T-helper 17 cell (primary cell): ENCODE measurements at places on chromosomes 2 and 18.
A peak's percentile ranks its signal among the peaks of the same experiment; 100 is the strongest.

GRCh38 chr18:54130631-54131030 is 93.8 kb downstream of the MBD2 start:
- DNase-seq: no peak

GRCh38 chr2:223269386-223269785 is 217.4 kb downstream of the KCNE4 start:
- no peak for DNase-seq

DNA sequence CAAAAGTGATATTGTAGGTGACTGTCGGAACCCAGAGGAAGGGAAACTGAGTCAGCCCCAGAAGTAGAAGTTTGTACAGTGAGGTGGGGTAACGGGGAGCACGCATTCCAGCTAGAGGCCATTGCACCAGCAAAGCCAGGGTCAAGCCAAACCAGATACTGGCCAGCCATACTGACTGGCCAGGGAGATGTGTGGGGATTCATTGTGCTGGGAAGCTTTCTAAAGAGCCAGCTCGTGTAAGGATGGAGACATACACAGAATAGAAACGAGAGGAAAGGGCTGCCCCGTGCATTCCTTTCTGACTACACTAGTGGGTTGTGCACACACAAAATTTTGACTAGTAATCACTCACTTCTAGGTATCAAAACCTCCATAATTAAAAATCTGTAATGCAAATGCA is 175.3 kb upstream of the PID1 start:
- DNase-seq: no peak

DNA sequence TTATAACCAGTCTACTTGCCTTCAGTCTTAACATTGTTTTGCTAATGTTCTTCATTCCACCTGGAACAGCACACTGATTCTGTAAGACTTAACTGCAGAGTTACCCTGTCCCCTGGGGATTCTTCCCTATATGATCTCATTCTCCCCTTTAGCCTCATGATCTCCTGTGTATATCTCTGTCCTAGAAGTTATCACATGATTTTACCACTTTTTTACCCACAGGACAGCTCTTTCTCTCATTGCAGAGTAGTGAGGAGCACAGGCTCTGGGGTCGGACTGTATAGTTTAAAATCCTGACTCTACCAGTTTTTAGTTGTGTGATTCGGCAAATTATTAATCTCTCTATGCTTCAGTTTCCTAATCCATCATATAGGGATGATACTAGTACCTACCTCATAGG is 14.2 kb upstream of the EXOC6B start:
- DNase-seq: no peak

DNA sequence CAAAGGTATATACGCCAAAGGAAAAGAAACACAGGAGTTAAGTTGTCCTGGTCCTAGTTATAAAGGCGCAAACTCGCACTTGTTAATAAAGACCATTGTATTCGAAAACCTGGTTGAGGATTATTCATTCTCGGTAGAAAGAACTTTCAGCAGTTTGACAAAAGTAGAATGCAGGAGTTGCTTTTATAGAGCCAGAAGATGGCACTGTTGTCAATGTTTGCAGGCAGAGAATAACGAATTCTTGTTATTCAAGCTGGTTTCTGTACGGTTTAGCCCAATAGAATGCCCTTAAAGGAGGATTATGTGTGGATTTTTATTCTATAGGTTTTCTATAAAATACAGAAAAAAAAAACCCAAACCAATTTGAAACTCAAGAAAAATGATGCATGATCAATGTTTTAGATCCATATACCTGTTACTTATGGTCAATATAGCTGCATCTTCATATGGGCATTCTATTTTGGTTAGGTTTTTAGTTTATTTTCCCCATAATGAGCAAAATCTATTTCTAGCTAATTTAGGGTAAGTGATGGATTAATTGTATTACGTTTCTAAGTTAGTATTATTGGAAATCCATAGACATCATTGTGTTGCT is 510.3 kb downstream of the PLCL1 start:
- no peak for DNase-seq

GRCh38 chr2:102144128-102144527 is 1.6 kb downstream of the IL1R1 start:
- no peak for DNase-seq

DNA sequence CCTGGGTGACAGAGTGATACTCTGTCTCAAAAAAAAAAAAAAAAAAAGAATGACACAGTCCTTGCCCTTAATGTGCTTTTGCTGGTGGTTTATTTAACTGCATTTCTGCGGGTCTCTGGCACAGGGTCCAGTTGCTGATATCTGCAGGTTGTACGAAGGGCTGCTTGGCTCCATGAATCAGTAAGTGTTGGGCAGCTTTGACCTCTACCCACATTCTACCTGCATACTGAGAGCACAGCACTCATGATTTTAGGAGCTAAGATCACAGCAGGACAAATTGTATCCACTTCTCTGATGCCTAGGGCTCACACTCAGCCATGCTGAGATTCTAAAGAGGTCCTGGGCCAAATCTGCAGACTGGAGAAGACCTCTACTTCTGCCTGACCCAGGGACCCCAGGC is 119.4 kb upstream of the MYCN start:
- no peak for DNase-seq

DNA sequence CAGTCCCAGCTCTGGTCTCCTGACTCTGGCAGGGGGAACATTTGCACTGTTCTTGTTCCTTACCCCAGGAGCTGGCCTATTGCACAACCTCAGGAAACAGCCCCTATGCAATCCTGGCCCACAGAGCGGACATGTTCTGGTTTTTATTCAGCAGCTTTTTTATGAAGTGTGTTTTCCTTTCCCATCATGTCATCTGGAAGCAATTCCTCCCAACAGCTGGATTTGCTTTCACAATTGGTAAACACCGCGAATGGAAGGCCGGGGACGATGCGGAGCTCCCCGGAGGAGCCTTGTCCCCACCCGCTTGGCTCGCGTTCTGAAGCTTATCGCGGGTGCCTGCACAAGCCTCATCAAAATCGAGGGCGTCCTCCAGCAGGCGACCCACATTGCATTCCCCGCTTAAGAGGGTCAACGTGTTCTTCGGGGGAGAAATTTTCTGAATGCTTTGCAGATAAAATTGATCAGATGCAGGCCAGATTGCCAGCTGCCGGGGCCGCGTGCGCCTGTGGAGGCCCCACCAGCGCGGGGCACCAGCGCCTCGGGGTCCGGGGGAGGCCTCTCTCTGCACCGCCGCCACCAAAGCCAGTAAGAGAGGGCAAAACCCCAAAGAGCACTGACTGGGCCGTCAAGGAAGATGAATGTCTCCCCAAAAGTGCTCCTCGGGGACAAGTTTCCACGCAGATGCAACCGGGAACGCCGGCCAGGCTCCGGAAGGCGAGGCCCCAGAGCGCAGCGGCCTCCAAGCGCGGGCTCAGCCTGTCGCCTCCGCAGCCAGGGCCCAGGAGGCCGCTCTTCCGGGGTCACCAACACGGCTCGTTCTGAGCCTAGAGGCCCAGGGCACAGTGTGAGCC is 60.3 kb upstream of the SP3 start:
- no peak for DNase-seq

DNA sequence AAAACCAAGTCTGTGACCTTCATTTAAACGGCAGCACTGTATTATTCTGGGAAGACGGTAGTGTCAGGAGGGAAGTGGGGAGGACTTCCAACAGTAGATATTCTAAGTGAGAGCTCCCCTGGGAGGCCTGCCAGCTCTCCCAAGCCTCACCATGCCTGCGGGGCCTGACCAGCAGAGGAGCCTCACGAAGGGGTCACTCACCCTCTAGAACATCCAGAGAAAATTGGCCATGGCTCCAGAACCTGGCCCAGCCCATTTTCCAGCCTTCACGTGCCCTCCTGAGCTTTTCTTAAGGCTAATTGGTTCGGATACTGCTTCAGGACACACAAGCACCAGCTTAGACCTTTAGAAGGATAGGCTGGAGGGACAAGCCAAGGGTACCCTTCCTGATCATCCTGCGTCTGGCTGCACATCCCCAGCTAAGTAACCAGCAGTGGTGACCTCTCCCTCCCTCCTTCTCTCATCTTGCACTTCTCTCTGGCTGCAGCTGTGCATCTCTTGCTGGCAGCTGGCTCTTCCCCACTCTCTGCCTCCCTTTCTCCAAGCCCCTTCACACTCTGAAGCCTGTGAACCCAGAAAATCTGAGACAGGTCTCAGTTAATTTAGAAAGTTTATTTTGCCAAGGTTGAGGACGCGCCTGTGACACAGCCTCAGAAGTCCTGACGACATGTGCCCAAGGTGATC is 120.1 kb upstream of the PKDCC start:
- DNase-seq: no peak

DNA sequence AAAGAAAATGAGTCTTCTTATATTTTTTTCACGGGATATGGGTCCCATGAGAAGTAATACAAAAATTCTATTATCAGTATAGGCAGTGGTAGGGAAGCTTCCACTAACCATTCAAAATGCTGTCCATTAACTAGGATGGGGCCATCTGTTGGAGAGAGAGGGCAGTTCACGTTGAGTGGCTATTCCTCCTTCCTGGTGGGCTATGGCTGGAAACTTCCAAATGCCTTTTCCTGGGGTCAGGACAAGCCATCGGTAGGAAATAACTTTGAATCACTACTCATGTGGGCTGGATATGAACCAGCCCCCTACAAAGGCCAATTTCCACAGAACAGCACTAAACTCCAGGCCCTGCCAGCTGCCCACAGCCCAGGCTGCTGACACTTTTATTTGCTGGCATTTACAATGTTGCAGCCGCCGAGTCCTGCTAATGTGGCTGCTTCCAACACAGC is 156.1 kb upstream of the HNRNPA3 start:
- no peak for DNase-seq

GRCh38 chr18:5466256-5466655 is 77.5 kb downstream of the EPB41L3 start:
- no peak for DNase-seq

GRCh38 chr18:73841661-73842060 is 306.0 kb downstream of the FBXO15 start:
- DNase-seq: no peak

GRCh38 chr2:58913082-58913726 is 672.1 kb upstream of the FANCL start:
- no peak for DNase-seq

- no peak for DNase-seq
These were observed 111.3 kb upstream of the REV1 start for GRCh38 chr2:99600981-99601651.

DNA sequence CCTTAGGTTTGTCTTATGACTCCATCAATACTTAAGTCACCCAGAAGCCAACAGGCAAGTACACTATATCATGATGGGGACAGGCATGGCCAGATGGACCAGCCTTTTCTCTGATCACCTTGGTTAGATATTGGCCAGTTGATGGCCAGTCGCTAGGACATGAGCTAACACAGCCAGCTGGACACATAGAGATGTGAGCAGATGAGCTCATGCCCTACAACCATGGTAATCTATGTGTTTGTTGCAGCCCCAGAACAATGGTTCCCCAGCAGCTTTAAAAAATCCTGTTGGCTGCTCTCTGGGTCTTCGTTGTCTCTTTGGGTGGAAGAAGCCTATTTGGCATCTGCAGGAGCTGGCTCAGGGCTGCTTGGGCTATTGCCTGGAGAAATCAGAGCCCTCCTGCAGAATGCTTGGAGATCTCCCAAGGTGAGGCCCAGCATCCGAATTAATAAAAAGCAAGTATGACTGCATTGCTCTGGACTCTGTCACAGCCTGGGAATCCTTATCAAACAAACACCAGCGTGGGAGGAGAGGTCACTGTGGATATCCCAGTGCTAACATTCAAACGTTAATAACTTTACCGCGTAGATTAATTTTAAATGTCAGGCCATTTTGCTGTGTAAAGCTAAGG is 62.3 kb upstream of the KLHL29 start:
- DNase-seq: no peak

- DNase-seq: peak; percentile 12
These were observed 2.0 kb downstream of the ZNF521 start for GRCh38 chr18:25349926-25350487.

- DNase-seq: no peak
These were observed 81.3 kb downstream of the OSBPL6 start for GRCh38 chr2:178275600-178275999.

DNA sequence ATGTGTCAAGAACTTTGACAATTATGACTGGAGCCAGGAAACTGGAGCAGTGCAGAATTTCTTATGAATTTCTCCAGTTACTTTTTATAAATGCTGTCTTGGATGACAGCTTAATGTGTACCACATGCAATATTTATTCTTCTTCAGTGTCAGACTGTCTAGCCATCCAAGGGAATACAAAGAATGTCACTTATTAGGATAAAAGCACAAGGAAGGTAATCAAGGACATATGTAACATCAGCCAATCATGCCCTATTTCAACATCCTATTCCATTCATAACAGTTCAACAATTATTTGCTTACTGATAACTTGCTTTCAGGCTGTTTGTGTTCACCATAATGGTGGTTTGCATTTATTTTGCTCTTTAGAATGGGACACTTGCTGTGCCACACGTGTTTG is 139.8 kb downstream of the OLA1 start:
- DNase-seq: no peak

GRCh38 chr2:222794585-222795449 is 66.0 kb upstream of the ACSL3 start:
- DNase-seq: no peak
